Activated naive CD4-positive, alpha-beta T cell treated with anti-CD3 and anti-CD28 coated beads, Interleukin-2, amount 50 U/mL, for 72 hours (primary cell): ENCODE measurements at places on chromosomes 1 and 21.

DNA sequence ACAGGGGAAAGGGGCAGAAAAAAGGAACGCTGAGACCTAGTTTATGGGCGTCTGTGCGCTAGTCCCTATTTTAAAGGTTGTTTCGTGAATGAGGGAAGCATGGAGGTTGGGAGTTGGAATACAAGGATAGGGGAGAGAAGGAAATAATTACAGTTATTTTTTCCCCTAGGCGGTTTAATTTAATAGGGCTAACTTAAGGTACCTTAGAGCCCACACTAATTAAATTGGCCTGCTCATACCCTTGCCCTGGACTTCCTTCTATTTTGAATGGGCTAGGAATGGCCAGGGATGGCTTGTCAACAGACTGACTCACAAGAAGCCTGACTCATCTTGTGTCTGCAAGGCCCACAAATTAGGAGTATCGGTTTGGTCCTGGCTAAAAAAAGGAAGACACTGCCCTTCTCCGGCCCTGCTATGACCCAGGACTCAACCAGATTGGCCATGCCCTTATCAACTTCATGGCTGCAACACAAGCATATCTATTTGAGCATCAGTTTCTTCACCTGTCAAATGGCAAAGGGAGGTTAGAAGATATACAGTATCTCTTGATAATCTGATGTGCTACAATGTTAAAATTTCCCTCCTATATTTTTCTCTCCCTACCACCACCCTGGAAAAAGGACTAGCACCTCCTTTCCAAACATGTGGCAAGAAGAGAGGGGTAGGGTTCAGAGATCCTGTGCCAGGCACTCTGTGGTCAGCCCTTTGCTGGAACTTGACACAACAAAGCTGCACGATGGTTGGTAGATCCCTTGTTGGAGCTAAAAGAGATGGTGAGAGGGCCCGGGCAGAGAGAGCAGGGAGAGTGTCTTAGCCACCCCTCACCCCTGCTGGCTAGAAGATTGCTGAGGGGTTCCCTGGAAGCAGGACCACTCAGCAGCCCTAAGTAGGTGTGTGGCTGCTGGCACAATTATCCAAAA, 2.2 kb upstream of the SSBP3 start:
- no peak for DNase-seq

DNA sequence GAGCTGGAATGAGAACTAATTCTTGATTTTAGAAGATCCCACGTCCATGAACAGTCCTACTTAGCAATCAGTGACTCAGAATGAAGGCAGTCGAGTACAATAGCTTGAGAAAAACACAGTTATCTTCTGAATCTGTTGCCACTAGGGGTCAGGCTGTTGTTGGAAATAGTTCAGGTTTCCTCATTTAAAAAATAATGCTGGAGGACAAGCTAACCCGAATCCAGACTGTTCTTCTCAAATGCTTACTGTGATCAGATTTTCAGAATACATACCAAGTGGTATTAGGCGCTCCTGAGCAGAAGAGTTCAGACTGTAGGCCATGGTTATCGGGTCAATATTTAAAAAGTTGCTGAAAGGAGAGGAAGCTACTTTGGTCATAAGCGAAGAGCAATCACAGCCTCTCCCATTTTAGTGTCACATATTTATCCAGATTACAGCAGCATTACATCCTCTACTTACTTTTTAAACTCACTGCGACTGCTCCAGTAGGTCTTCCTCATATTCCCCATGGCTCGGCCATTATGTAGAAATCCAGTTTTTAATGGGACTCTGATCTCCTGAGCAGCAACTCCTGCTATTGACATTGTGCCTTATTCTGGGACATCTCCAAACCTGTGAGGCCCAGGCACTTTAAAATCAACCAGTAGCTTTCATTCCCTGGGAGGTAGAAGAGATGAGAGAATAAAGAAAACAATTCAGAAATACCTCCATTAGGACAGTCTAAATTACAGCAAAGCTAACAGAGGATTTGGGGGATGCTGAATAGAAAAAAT, 10.9 kb downstream of the ERRFI1 start:
- no peak for DNase-seq

DNA sequence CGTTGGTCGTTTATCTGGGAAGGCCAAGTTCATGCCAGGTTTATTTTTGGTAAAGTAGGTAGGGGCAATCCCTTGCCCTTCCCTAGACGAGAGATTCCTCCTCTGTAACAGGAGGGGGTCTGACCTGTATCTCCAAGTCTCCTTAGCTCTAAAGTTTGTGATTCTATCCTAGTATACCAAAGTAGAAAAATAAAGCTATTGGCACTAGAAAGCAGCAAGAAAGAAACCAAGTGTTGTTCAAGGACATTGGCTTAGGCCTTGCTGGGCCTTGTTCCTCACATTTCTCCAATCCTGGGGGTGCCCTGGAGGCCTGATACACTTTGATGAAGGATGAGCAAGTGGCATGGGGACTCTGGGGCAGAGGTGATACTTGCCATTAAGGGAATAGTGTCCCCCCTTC, 814 bp downstream of the MTARC2 start:
- DNase-seq: no peak

DNA sequence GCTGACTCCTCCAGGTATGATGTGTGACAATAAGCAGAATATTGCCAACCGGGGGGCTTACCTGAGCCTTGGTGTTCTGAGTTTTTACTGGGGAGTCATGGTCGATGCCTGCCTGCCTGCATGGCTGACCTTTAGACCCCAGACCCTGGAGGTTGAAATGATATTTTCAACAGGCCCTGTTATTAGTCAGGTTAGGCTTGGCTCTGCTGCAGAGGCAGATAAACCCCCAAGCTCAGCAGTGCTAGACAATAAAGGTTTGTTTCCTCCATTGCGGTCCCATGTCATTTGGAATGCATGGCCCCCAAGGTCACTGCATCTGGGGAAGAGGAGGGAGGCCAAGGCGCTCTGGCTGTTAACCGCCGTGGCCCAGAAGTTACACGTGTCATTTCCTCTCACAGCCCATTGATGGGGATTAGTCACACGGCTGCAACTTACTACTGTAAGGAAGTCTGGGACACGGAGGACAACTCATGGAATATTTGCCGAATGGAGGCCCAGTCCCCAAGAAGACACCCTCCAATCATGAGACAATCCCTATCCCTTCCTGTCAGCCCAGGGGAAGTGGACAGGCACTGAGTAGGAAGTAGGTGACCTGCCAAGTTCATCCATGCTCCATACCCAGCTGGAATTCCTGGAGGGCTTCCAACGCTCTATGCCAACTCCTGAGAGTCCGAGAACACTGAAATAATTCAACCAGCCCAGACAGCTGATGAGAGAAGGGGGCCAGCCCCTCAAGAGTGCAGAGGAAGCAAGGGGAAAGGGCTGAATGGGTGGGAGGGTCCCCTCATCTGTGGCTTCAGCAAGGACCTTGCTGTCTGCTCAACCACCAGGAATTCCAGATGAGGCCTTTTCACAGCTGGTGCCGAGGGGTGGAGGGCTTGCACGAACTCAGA, 97.3 kb downstream of the TAS1R2 start:
- DNase-seq: no peak

GRCh38 chr1:227929751-227930472, 17.8 kb downstream of the WNT9A start:
- DNase-seq: no peak

DNA sequence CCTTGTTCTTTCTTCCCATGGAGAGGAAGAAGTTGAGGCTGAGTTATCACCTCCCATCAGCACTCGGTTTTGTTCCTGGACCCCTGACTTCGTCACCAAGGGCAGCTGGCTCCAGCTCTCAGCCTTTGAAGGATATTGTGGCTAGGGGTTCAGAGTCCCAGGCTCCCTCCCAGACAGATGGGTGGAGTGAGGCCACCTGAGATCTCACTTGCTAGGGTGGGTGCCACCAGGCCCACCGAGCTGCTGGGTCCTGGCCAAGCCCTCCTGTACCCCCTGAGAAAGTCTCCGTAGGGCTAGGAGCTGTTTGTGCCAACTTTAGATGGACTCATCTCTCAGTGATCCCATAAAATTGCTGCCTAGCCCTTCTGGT, 6.9 kb downstream of the MX2 start:
- no peak for DNase-seq

- DNase-seq: no peak
These were observed 12.7 kb upstream of the IFNGR2 start for GRCh38 chr21:33390479-33390878.

DNA sequence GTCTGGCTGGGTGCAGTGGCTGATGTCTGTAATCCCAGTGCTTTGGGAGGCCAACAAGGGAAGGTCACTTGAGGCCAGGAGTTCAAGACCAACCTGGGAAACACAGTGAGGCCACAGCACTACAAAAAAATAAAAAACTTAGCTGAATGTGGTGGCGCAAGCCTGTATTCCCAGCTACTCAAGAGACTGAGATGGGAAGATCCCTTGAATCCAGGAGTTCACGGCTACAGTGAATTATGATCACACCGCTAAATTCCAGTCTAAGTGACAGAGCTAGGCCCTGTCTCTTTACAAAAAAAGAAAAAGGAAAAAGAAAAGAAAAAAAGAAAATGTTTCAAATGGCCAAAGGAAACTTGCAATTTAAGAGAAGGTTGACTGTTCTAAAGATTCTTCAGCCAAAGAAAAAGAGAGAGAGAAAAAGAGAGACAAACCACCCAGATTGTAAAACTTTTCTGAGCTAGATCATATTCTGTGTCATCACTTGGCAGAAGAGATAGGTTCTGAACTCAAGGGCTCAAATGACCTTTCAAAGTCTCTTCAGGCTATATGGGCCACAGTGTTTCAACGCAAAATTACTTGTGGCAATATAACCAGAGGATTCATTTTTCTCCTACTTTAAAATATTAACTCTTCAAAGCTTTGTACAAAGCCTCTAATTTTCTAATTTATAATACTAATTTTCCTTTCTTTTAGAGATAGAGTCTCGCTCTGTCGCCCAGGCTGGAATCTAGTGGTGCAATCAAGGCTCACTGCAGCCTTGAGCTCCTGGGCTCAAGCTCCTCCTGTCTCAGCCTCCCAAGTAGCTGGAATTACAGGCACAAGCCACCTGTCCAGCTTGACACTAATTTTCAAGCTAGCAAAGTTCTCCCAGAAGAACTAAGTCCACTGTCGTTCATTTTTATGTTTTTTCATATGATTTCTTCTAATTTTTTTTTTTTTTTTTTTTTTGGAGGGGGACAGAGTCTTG, 20.5 kb downstream of the ARID4B start:
- no peak for DNase-seq

- no peak for DNase-seq
These were observed 41.5 kb upstream of the SAMD13 start for GRCh38 chr1:84259989-84260388.

DNA sequence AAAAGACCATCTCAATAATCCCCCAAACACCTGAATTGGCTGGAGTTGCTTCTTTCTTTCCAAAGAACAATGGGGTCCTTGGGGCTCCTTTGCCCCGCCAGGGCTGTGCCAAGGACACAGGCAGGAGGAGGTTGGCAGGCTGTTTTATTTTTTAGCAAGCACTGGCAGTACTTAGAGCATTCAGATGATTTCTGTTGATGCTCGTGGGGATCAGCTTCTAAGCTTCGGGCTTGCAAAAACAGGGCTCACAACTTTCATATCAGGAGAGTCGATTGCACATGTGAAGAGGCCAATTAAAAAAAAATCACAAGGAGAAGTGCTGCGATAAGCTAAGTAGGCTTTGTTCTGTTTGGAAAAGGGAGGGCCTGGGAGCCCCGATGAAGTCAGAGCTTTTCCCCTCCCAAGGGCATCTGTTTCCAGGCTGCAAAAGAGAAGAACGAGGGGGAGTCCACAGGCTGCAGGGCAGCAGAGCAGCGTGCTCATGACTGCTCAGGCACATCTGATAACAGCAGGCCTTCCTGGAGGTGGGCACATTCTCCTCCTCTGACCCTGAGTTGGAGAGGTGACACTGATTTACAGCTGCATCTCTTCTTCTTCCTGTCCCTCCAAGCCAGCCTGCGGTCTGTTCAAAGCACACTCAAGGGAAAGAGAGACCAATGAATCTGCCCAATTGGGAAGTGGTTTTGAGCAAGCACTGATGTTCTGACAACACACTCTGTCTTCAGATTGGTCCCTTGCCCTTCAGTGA, 27.3 kb upstream of the BCAR3 start:
- DNase-seq: no peak
